ENCODE measurements at places on chromosomes 12 and 14.

GRCh38 chr12:31724557-31724956 lies 4.3 kb downstream of the AMN1 start:
- no peak for DNase-seq

- no peak for DNase-seq
These were observed 21.3 kb downstream of the MLXIP start for GRCh38 chr12:122099856-122100255.

DNA sequence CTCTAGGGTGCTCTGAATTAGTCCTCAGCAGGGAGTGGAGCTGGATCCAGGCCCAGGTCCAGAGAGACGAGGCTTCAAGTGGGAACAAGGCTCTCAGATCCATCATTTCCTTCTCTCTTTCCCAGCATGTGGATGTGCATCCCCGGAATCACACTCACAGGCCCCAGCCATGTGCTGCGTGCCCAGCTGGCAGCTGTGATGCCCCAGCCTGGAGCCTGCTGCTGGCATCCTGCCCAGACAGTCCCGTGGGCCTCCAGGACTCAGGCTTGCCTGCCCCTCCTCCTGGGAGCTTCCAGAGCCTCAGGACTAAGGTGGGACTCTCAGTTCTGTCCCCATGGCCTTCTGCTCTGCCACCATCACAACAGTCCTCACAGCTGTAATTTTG lies 6.2 kb upstream of the KRT84 start:
- no peak for DNase-seq

- no peak for DNase-seq
These were observed 197.8 kb downstream of the VRK1 start for GRCh38 chr14:96994999-96995398.

- no peak for DNase-seq
These were observed 930.5 kb upstream of the NOVA1 start for GRCh38 chr14:27528328-27528727.

GRCh38 chr12:92533280-92533890 lies 169.4 kb upstream of the PLEKHG7 start:
- no peak for DNase-seq

DNA sequence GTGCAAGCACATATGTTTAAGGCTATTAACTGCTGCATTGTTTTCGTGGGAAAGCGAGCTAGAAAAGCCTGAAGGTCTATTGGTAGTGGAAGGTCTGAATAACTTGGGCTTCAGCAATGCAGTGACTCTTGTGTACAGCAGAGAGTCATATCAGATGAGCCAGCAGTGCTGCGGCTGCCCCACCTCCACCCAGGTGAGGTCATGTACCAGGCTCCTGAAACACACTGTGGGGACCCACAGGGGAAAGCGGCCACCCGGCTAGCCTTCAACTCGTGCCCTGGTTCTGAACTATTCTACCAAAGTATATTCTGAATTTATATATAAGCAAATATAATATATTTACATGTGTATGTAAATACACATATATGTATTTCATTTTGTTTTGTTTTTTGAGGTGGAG lies 12.7 kb upstream of the RAN start:
- no peak for DNase-seq

DNA sequence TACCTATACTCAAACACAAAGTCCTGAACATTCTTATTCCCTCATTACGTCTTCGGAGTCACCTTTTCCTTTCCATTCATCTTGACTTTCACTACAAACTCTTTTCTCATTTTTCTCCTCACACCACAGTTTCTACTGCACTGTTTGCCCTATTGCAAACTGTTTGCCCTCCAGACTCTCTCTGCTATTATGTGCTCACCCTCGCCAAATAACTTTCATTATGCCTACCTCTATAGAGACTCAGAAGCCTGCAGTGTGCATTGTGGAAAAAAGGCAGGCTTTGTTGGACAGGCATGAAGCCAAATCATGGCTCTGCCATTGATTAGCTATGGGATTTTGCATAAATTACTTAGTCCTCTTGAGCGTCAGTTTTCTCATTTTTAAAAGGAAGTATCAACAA lies 246.6 kb upstream of the CCDC196 start:
- no peak for DNase-seq

DNA sequence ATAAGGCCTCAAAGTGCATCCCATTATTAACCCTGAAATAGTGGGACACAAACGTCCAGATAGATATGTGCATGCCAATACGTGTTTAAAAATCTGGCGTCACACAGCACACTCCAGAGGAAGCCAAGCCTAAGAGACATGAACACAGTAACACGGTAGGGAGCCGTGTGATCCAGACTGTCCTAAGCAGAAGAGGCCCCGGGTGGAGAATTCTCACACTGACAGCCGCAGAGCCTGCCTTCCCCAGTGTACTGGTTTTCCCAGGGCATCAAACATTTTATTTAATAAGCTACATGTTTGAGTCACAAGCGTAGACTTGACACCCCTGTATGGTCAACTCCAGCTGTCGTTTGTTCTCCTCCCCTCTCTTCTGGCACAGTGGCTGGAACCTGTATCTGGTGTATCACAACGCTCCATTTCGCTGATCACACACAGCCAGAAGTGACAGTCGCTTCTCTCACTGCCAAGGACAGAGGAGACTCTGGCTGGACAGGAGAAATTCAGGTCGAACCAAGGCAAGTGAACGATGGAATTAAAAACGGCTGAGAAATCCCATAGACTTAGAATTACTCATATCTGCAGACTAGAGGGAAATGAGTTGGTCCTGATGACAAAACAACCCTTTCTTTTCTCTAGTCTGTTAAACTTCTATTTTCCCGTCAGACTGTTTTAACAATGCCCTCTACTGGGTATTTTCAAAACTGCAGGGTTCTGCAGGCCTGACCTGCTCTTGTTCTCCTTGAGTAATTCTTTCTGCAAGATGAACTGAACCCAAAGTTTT lies 359.9 kb downstream of the RGS6 start:
- no peak for DNase-seq

GRCh38 chr12:105386431-105386830 lies 55.9 kb downstream of the C12orf75 start:
- no peak for DNase-seq

GRCh38 chr12:104137001-104137901 lies 759 bp downstream of the NFYB start:
- no peak for DNase-seq

DNA sequence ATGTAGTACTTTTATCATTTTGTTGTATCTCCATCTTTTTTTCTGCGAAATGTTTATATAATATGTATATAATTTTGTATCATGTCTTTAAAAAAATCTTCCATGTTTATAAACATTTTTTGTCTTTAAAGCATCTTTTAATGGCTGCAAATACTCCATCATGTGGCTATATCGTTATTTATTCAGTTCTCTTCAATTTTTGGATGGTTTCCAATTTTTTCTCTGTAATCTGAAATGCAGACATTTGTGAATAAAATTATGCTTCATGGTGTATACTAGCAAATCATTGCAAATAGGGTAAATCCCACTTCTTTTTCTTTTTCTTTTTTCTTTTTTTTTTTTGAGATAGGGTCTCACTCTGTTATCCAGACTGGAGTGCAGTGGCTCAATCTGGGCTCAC lies 54.0 kb downstream of the CPSF2 start:
- no peak for DNase-seq

DNA sequence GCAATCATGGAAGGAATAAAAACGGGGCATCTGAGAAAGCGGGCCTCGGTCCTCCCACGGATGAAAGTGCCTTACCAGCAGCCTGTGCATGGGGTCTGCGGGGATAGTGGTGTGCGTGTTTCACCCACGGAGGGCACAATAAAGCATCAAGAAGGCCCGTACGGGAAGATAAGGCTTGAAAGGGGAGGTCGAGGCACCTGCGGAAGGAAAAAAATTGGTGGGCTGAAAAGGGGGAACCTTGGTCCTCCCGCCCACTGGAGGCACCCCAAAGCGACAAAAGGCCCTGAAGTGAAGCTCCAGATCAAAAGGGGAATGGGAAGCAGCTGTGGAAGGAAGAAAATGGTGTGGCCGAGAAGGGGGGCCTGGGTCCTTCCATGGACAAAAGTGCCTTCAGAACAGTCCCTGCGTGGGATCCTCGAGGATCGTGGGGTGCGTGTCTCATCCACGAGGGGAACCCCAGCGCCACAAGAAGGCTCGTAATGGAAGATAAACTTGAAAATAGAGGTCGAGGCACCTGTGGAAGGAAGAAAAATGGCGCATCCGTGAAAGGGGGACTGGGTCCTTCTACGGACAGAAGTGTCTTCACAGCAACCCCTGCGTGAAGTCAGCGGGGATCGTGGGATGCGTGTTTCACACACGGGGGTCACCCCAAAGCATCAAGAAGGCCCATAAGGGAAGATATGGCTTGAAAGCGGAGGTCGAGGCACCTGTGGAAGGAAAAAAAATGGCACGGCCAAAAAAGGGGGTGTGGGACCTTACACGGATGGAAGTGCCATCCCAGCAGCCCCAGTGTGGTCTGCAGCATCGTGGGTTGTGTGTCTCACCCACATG lies 276.9 kb downstream of the ALG10 start:
- DNase-seq, result no peak

DNA sequence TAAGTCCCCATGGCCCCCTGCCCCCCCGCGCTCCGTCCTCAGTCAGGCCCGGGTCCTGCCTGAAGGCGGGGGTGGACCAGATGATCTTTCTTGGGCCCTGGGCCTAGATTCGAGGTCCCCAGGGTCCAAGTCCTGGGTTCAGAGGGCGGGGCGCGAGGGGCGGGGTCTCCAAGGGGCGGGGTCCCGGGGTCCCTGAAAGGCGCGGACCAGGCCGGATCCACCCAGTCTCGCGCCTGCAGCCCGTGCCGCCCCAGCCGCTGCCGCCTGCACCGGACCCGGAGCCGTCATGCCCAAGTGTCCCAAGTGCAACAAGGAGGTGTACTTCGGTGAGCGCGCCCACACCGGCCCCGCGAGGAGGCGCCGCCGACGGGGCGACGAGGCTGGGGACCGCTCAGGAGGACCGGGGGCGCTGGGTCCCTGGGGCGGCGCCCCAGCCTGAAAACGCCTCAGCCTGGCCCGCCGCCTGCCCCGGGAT lies 325 bp downstream of the CRIP1 start:
- no peak for DNase-seq

DNA sequence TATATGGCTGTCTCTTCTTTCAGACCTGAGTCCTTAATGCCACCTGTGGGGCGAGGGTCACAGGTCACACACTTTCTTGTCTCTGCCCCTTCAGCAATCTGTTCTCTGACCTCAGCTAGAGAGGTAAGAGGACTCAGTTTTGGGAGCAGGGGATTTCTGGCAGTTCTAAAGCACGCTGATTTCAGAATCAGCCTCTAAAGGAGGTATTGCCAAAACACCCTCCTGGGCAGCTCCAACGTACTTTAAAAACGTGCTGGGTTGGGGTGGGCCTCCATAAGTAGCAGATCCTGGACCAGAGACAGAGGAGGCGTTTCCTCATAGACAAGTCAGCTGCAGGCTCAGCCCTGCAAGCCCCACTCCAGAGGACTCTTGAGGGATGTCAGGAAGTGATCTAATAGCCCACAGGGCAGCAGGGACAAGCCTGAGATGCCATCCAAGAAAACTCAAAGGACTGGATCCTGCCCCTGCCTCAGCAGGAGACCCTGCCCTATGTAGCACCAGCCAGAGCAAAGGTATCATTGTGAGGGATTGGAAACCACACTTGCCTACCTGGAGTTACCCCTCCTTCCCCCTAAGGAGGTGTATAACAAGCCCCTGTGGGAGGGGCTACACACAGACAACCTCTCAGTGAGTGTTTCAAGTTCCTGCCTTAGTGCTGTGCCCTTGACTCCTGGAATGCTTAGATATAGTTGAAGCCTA lies 8.5 kb downstream of the CTDSP2 start:
- no peak for DNase-seq

GRCh38 chr12:120378036-120378435 lies 9.1 kb upstream of the MSI1 start:
- no peak for DNase-seq

DNA sequence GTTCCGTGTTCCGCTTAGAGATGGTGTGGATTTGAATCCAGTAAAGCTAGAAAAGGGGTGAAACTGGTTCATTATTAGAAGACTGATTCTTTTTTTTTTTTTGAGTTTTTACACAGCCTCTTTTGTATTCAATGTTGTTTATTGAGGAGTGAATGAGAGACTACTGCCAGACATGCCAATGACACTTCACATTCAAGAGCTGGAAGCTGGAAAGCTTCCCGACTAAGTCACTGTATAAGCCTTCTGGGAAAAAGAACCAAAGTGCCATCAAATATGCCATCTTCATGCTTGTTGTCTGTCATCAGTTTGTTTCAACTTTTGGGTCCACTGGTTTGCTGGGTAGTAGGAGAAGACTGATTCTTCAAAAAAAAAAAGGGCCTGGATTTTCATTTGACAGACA lies 164.8 kb downstream of the ATP23 start:
- DNase-seq, result no peak

- DNase-seq, result no peak
These were observed 133.2 kb downstream of the RAD51B start for GRCh38 chr14:67952786-67953185.

DNA sequence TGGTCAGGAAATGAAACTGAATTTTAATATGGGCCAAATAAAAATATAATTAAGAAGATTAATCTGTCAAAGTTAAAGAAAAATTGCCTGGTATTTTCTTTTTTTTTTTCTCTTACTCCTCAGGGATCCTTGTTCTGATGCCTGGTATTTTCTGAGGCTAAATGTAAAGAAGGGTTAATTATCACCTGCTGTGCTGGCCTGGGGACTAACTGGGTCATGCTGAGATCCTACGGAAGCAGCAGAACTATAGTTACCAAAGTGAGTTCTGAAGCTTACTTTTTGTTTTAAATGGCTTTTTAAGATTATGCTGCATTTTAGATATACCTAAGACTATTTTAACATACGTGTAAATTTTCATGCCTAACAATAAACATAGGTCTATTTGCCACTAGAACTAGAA lies 23.3 kb downstream of the ZC2HC1C start:
- DNase-seq, result no peak

DNA sequence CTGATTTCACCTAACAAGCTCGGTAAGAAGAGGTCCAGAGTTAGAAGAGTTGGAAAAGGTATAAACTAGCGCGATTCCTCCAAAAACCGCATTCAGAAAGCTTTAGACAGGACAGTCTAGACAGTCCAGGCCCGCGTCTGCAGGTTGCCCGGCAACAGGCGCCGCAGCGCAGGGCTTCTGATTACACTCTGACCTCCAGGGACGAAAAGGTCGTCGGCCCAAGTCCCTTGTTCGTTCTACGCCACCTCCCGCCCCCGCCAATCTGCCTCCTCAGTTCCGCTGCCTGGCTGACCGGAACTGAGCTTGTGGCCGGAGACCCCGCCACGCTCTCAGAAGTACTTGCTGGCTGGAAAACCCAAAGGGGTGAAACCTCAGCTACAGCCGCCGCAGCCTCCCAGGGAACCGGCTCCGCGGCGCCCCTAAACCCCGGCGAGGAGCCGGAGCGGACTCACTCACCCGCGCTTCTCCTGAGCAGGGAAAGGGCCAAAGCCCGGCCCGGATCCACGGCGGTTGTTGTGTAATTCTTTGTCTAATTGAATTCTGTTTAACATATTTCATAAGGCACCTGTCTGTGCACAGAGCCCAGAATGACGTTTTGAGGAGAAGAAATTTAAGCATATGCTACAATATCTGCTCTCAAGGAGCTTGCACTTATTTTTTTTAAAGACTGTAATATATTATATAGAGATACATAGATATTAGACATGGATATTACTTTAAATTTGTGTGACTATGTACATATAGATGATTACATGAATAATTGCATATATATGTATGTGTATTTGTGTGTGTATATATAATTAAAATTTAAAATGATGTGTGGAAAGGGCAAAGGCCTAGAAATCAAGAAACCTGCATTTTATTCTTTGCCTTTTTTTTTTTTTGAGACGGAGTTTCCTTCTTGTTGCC lies at the start of gene CAPS2:
Gene CAPS2, minus strand, starts transcription at position 407 of the 909 bp plus-strand sequence. CDS start 3,826 bp downstream, outside the sequence.
- DNase-seq, result no peak

GRCh38 chr12:63238892-63239291 lies 87.9 kb upstream of the AVPR1A start:
- DNase-seq, result no peak

- DNase-seq, result no peak
These were observed 408.8 kb downstream of the FUT8 start for GRCh38 chr14:65821224-65821753.

- DNase-seq, result no peak
These were observed 108.7 kb upstream of the CCND2 start for GRCh38 chr12:4164559-4165558.
